ENCODE measurements at places on chromosomes 2 and 18.

- no peak for DNase-seq
Observed at GRCh38 chr2:32720771-32721170, 92.9 kb downstream of the TTC27 start.

GRCh38 chr2:234406085-234406484 is 90.8 kb downstream of the ARL4C start:
- DNase-seq = peak; percentile 25

DNA sequence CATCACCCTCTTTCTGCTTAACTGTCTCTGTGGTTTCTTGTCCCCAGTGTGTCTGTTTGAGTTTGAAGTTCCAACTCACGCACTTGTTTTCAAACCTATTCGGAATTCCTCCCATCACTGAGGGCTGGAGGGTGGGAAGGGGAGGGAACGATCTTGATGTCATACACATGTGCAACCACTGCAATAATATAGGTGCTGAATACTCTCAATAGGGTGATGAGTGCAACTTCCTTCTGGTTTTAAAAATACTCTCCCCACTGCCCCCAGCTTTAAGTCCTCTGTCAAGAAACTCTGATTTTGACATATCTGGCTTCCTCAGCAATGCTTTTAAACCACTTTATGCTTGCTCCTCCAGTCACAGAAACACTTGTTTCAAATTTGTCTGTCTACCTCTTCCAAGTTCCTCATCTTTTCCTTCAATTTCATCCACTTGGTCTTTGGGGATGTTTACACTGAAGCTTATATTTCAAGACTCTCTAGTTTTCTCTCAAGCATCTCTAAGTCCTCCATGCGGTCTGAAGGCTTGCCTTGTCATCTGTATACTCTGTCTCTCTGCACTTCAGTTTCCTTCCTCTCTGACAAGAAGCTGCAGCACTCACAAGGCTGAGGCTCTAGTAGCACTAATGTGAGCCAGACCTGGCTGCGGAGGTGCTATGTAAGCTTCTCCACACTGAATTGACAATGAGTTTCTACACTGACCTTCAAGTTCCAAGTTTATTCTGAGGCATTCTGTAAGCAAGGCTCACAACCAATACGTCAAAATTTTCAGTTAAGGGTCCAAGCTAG is 422.3 kb downstream of the ZEB2 start:
- no peak for DNase-seq

DNA sequence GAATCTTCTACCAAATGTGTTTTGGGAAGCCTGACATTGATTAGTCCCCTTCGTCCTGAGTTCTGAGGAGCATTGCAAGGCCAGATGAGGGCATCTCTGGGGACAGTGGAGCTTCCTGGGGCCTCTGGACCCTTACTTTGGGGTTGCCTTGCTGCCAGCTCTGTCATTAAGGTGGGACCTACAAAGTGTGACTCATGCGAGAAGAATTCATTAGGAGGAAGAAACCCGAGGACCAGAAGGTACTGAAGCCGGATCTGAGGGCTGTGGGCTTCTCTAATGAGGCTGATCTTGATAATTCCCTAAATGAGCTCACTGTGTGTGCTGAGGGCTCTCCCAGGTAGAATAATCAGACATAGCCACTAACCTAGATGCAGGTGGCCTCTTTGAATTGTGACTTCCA is 695 bp upstream of the SCYGR2 start:
- DNase-seq = peak; percentile 42

DNA sequence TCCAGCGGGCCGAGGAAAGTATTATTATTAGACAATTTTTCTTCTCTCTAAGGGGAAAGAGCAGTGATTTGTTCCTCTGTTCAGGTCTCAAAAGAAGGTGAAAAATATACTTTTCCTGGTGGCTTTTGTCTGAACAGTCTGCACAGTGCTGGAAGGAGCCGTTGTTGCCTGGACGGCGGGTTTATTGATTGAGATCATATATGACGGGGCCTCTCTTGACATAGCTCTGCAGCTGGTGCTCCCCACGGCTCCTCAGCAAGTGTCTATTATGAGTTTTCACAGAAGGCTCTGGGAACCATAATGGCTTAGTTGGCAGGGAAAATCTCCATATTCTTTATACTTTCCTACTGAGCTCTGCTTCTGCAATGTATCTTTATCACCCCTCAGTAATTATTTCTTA is 42.9 kb downstream of the FSHR start:
- DNase-seq = no peak
